Sciatic nerve (tissue), 2 donors: ENCODE measurements at places on chromosomes 3 and 15. TPM values are rescaled to one million over a fixed set of nuclear protein-coding genes. Genes with fewer than 3 reads are reported as not detected.

DNA sequence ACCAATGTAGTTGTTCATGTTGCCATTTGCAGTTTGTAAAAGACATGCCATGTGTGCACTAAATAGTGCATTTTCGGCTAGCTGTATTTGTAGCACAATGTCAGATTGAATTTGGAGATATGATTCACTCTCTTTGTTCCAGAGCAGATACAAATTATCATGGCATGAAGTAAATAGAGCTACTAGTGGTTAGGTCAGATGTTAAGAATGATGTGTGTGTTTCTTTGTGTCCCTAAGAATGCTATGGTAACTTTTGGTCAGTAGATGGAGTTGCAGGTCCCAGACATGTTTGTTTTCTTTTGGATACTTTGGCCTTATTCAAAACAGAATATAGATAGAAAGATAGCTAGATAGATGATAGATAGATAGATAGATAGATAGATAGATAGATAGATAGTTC is 595.8 kb downstream of the NLGN1 start:
- no peak for DNase-seq

DNA sequence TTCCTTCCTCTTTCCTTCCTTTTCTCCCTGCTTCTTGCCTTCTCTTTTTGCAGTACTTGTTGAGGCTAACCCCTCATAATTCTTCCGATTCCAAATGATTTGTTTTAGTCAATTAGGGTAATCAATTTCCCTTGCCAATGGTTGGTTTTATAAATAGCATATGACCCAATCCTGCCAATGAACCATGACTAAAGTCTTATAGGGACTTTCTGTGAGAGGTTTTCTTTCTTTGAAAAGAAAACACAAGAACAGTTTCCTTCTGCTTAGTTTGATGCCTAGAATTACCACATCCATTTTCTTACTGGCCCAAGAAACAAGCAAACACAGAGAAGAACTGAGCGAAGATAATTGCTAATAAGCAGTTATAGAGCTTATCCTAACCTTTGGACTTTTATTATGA is 292.5 kb upstream of the SATB1 start:
- no peak for DNase-seq

DNA sequence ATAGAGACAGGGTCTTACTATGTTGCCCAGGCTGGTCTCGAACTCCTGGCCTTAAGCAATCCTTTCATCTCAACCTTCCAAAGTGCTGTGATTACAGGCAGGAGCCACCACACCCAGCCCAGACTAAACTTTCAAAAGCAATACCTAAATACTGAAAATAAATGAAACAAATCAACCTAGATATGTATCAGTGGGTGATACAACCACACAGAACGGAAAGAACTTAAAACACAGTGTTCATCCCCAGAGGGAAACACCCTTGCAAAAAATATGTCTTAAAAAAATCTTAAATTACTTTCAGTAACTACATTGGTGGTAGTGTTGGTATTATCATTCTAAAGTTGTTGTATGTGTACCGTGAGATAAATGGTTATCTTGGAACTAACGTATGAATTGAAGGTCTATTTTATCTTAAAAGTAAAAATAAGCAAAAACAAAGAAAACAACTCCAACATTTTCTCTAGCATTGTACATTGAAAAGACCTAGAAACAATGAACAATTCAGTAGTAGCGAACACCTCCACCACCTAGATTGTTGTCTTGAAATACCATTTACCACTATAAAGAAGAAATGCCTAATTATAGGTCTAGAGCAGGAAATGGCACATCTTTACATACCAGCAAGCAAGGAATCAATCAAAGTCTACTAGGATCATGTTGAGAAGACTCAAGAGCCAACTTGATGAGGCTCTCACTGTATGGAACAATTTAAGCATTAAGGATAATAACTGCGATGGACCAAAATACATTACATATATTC is 24.7 kb downstream of the SLTM start:
- no peak for DNase-seq

The SYNPR gene
- total RNA-seq = not detected

The TIMMDC1 gene
- total RNA-seq = 92.7 TPM
